ENCODE measurements at places on chromosomes 2 and 18. TPM values are rescaled to one million over a fixed set of nuclear protein-coding genes. Genes with fewer than 3 reads are reported as not detected.

Gene EVX2
- not detected for total RNA-seq

Gene GREB1L
- 9.1 TPM for total RNA-seq

Gene MPP4
- total RNA-seq: 0.34 TPM

DNA sequence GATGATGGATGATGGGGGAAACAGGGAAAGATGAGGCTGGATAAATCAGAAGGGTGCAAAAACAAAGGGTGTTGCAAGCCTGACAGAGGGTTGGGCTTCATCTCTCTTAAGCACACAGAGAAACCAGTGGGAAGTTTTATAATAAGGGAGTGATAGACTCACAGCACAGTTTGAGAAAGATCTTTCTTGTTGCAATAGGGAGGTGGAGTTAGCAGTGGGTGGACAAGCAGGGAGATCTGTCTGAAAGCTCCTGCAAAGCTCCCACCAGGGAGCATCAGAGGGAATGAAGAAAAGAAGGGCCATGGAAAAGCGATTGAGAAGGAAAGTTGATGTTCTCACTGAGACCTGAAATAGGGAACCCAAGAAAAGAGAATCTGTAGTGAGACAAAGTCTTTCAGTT is 64.9 kb downstream of the BOD1L2 start:
- H3K4me3 ChIP-seq: no peak overlapping the region
- H3K36me3 ChIP-seq: no peaks in the 10 kb centered on the region
- DNase-seq: no peak
- H3K27ac ChIP-seq: no peak overlapping the region

DNA sequence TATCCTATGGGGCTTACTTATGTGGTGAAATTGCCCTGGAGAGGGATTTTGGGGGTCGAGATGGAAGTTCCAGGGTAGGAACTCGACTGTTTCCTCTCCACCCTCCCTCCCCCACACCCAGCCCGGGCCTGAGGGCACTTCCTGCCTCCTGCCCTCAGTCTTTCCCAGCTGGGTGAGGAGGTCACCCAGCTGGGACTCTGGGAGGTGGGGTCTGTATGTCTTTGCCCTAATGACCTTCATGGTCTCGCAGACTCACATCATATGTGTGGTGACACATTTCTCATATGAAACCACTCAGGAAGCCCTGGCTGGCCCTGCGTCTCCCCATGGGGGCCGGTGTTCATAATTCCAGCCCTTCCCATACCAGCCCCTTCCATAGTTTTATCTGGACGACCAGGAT is 12.4 kb downstream of the ATOH8 start:
- DNase-seq: no peak
- no peak overlapping the region for H3K4me3 ChIP-seq
- H3K36me3 ChIP-seq: no peaks in the 10 kb centered on the region
- H3K4me1 ChIP-seq: peaks cover 44% of the 10 kb centered on the region

DNA sequence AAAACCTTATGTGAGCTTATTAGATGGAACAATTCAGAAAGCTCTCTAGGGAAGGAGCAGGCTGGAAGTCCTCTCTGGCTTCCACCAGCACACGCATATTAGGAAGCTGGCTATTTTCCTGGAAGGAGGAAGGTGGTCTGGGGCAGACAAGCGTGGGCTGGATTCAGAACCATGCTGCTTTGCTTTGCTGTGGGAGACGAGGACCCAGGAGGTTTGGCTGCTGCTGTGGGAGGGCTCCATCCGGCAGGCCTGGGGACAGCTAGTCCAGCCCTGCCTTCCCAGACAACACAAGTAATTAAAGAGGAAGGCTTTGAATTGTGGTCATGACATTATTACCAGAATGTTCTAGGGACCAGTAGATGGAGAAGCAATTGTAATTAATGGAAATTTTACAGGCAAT is 238.8 kb upstream of the MYT1L start:
- no peaks in the 10 kb centered on the region for H3K4me1 ChIP-seq
- no peak overlapping the region for H3K27ac ChIP-seq
- no peak overlapping the region for H3K4me3 ChIP-seq

DNA sequence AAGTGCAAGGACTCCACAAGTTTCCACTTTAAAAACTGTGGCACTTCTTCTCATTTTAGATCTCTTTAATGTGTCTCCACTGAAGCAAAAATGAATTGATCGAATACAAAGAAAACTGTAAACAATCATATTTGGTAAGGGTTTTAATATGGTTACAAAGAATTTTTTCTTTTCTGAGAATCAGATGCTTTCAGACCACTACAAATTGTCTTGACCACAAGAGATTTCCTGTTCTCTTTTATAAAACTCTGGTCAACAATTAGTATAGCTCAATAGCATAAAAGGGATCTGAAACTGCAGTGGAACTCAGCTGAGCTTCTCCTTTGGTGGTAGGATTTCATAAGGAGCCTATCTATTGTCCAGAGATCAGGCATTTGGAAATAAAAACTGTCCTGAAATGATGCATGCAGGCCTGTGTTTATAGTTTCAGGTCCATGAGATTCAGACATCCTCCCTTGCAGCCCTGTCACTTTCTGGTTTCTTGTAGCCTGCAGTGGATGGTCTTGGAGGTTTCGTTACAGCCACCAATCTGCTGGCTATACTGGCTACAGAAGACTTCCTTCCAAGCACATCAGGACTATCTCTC is 120.0 kb downstream of the DOCK10 start:
- no peak for DNase-seq
- H3K4me3 ChIP-seq: no peak overlapping the region
- H3K27me3 ChIP-seq: no peaks in the 10 kb centered on the region
- H3K36me3 ChIP-seq: no peaks in the 10 kb centered on the region
- no peak overlapping the region for H3K27ac ChIP-seq

- H3K36me3 ChIP-seq: no peaks in the 10 kb centered on the region
- H3K27ac ChIP-seq: no peak overlapping the region
- H3K4me1 ChIP-seq: no peaks in the 10 kb centered on the region
- H3K4me3 ChIP-seq: no peak overlapping the region
- no peaks in the 10 kb centered on the region for H3K27me3 ChIP-seq
- no peak for DNase-seq
Measured at GRCh38 chr2:234792621-234793022, 159.2 kb upstream of the SH3BP4 start.

DNA sequence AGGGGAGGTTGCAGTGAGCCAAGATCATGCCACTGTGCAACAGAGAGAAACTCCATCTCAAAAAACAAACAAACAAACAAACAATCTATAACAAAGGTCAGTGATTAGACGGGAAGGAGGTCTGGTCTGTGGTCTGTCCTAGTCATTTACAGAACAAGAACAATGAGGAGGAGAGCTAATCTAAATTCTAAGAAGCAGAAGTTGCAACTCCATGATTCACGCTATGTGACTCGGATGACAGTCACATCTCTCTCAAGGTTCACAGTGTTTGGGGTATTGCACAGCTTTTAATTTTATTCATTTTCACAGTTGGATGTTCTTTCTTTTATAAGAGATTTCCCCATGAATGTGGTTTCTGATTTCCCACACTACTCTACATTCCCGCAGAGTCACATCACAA is 218.7 kb upstream of the PIEZO2 start:
- peaks cover 26% of the 10 kb centered on the region for H3K4me1 ChIP-seq
- H3K27ac ChIP-seq: peak overlapping the region; percentile 84
- DNase-seq: no peak
- no peaks in the 10 kb centered on the region for H3K36me3 ChIP-seq

Data from psoas muscle (tissue), 8 donors.